ENCODE measurements at places on chromosomes 3 and 15. TPM values are rescaled to one million over a fixed set of nuclear protein-coding genes. Genes with fewer than 3 reads are reported as not detected.

DNA sequence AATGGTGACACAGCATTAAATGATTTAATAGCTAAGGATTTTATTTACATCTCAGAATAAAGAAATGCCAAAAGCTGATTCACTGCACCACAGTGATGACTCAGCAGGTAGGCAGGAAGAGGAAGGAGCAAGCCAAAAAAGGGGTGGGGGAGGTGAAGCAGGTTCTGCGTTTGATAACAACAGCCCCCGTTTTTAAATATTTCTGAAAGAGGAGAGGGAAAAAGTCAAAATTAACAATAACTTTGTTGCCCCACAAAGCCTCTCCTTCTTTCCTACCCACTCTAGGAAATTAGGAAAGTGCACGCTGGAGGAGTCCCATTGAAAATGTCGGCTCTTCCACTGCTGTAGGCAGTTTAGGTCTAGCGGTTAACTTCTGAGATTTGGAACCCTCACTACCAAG, 9.9 kb upstream of the CCDC54 start:
- no peak for DNase-seq

CASR gene
- total RNA-seq, result not detected

DNA sequence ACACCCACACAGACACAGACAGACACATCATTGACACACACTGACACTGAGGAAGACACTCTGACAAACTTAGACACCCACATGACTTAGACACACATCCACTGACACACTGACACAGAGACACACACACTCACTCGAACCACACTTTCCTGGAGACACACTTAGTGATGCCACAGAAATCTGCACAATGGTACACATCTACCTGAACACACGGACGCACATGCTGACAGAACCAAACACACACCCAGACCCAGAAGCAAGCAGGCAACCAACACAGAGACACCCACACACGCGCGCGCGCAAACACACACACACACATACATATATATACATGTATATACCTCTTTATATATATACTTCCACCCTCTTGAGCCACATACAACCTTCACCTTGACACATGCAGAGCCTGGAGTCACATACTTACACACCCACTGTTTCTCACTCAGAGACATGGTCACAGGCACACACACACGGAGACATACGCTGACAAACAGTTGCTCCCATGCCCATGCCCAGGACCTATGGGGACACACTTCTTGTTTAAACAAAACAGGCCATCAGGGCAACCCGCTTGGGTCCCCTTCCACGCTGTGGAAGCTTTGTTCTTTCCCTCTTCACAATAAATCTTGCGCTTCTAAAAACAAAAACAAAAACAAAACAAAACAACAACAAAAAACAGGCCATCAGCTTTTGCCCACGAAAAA, 913 bp upstream of the SCN5A start:
- no peak for DNase-seq

DNA sequence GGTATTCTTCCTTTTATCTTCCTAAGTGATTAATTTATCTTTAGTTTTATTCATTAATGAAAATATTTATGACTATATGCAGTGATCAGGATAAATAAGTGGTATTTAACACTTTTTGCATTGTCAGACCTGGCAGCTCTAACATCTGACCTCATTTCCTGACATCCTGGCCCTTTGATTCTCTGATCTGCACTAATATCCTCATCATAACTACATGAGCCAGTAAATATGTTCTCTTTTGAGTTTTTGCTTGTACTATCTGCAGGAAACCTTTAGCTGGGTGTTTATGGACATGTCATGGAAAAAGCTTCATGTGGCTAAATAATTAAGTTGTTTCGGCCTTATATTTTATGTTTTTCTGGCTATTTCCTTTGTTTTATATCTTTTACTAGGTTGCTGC, 10.5 kb downstream of the NKTR start:
- DNase-seq, result no peak

FRMD5 gene
- 0.04 TPM for total RNA-seq

GRCh38 chr3:144463911-144464310, 492.3 kb downstream of the DIPK2A start:
- no peak for DNase-seq

DNA sequence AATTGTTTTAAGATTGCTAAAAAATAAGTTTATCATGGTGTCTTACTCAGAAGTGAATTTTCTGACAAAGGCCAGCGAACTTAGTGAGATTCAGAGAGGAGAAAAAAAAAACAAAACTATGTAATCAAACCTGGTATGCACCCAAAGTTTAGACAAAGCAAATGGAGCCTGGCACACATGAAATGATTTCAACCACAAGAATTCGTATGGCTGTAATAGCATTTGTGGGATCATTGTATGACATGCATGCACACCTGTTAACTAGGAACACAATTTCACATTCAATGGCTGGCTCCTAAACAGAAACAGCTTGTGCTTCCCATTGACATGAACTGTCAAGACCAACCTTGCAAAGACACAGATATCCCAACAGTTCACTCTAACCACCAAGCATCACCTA, 94.6 kb downstream of the ZIC4 start:
- no peak for DNase-seq

AGBL1 gene
- 18.5 TPM for total RNA-seq

GRCh38 chr15:88610701-88611231, 10.4 kb upstream of the AEN start:
- no peak for DNase-seq

NLGN1 gene
- total RNA-seq, result 1.1 TPM

- no peak for DNase-seq
These were observed 165.2 kb downstream of the GOLGA6L4 start for GRCh38 chr15:84400820-84401219.

WDR93 gene
- not detected for total RNA-seq

PP2D1 gene
- total RNA-seq, result not detected

- DNase-seq, result no peak
These were observed 222.0 kb upstream of the DPPA4 start for GRCh38 chr3:109559389-109559788.

DNA sequence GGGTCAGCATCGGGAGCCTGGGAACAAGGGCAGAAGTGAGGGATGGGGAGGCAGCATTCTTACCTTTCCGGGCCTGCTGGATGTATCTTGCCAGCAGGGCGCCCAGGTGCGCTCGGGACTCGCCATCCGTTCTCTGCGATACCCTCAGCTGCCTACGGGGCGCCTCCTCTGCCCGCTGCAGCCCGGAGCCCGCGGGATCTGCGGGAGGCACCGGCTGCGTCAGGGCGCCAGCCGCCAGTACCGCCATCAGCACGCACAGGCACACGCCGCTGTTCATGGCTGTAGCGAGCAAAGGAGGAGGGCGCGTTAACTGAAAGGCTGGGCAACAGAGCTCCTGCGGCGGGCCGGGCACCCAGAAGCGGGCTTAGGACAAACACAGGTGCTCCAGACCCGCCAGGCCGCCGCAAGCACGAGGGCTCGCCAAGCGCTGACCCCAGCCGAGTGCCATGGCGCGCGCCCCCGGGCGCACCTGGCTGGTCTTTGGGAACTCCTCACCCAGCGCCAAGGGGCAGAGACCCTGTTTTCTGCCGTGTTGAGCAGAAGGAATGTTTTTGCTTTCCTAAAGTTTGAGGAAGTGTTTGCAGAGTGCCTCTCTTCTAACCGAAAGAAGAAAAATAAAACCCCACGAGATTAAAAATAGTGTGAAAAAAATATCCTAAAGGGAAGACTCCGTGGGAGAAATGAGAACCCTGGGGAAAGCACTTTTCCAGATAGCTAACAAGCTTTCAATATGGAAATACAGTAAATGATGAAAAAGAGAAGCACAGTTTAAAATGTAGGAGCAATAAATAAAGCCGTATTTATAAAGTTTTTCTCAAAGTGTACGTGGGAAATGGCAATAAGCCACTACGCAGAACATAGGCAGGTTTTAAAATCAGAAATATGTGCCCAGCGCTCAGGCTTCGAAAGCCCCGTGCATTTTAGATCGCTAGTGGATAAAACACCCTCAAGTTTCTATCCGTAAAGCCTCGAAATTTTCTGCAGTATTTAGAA, 2.3 kb downstream of the CCK start:
- no peak for DNase-seq

DNA sequence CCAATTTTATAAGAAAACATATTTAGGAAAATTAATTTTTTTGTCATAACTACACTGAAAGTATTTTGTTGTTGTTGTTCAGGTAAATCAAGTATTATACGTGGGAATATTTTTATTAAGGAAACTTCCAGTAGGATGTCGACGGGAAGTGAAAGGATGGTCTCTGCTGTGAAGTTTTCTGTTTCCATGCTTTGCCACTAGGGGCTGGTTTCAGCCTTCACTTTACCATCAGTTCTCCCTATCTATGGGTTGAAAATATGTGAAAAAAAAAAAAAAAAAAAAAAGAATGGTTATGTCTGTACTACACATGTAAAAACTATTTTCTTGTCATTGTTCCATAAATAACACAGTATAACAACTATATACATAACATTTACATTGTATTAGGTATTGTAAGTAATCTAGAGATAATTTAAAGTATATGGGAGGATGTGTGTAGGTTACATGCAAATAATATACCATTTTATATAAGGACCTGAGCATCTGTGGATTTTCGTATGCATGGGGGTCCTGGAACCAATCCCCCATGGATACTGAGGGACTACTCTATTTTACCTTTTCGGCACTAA, 136.7 kb downstream of the SMAD6 start:
- DNase-seq, result no peak

DNA sequence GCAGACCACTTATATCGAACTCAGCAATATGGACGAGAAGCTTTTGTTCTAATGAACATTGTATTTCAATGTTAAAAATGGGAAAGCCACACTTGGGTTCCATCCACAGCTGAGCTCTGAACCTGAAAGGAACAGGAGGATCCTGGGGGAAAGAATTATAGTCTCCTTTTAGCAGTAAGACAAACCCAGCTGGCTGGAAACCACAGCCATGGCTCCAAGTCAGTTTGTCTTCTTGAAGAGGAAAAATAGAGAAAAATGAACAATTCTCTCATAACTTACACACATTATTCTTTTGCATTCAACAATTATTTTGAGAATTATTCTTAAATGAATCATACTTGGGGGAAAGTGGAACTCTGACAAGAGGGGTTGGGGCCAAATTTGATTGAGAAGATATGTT, 149.2 kb upstream of the VEPH1 start:
- no peak for DNase-seq

ADAMTS17 gene
- total RNA-seq, result 12.8 TPM

DNA sequence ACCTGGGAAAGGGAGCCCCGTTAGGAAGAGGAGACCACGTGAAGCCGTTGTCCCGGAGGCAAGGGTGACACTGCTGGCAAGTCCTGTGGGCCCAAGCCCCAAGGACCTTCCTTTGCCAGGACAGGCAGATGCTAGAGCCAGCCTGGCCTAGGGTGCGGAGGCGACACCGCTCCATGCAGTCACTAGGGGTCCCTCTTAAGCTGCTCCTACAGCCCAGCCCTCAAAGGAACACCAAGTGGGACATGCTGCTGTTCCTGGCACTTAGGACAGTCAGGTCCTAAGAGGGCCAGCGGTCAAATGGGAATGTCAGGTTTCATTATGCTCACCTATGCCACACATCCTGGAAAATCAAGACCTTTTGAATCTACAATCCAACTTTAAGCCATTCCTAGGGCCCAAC, 59.7 kb downstream of the RPN1 start:
- DNase-seq, result no peak

DNA sequence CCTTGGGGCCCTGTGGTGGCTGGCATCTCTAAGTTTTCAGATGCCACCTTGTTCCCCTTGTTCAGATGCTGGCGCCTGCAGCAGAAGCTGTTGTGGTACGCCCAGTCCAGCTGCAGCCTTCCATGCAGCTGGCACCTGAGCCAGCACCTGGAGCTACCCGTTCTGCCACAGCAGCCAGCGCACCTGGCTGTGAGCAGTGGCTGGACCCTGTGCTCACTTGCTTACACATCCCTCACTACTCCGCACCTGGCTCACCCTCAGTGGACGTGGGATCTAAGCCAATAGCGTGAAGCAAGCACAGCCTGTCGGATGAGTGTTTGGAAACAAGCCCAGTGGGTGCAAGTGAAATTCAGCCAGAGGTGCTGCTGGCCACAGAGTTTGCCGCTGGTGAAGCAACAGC, 607.5 kb upstream of the BCHE start:
- no peak for DNase-seq

GRCh38 chr3:132726341-132726823, 4.2 kb upstream of the NPHP3 start:
- DNase-seq, result no peak

IL17RB gene
- total RNA-seq, result 0.41 TPM

DNA sequence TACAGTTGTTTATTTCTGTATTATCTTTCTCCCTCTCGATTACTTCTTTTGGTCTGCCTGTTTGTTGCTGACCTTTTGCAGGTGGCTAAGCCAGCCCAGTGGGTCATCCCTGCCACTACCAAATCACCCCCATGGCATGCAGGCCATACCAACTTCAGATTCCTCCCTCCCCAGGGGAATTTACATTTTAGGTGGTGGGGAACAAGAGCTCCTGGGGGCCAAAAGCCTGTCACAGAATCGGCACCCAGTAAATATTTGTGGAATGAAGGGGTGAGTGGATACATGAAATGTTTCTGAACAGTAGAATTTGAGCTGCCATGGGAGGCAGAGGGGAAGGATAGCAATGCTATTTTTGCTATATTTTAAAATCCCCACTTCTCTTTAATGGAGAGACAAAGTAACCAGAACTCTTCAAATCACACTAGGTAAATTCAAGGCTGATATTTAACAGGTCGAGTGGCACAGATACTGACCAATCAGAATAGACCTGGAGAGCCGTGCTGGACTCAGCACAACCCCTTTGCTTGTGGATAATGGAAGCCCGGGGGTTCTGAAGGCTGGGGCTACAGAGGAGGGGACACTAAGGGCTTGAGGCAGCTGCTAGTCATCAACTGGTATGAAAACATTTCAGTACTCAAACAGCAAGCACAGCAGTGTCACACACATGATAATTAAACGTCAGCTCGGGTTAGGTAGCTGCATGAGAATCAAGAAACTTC, 54.3 kb upstream of the SMAD3 start:
- no peak for DNase-seq

DNA sequence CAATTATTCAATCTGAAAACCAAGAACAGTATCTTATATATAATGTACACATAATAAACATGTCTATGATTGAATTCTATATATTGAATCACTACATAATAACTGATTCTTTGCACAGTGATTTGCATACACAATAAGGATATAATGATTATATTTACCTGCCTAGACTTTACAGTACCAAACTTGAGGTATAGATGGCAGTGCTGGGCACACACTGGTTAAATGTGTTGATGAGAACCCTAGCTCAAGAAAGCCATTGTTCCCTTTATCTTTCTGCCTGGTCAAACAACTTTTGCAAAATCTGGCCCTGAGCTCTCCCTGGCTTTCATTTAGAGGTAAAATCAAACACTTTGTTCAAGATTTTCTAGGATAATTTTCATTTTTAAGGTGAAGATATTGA, 697.7 kb downstream of the TUSC7 start:
- DNase-seq, result no peak

Data from gastrocnemius medialis (tissue), 4 donors.